ENCODE measurements at places on chromosomes 2 and 18. TPM values are rescaled to one million over a fixed set of nuclear protein-coding genes. Genes with fewer than 3 reads are reported as not detected.

TACR1 gene
- 0.05 TPM for total RNA-seq

IRS1 gene
- total RNA-seq = 5.6 TPM

CCDC141 gene
- 28.2 TPM for total RNA-seq

MFF gene
- total RNA-seq = 50.3 TPM

APOB gene
- not detected for total RNA-seq

LRRTM4 gene
- total RNA-seq = not detected
